ENCODE measurements at places on chromosomes 6 and 20.

GRCh38 chr6:142457638-142458406 lies 156.0 kb downstream of the ADGRG6 start:
- no peak for DNase-seq

DNA sequence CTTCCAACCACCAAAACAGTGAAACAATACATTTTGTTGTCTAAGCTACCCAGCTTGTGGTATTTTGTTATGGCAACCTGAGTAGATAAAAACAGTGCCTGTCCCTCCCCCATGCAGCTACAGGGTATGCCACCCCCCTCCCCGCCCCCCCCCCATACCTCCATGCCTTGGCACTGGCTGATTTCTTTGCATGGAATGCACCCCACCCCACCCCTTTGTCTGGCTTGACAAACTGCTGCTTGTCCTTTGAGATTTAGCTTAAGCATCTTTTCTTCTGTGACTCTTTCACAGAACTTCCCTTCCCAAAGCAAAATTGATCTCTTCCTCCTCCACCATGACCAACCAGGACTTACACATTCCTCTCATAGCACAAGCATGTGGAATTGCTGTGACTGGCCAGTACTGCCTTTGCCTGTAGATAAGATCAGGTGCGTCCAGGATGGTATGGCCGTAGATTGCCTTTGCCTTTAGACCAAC lies 64.6 kb upstream of the ADGRF1 start:
- DNase-seq: no peak

DNA sequence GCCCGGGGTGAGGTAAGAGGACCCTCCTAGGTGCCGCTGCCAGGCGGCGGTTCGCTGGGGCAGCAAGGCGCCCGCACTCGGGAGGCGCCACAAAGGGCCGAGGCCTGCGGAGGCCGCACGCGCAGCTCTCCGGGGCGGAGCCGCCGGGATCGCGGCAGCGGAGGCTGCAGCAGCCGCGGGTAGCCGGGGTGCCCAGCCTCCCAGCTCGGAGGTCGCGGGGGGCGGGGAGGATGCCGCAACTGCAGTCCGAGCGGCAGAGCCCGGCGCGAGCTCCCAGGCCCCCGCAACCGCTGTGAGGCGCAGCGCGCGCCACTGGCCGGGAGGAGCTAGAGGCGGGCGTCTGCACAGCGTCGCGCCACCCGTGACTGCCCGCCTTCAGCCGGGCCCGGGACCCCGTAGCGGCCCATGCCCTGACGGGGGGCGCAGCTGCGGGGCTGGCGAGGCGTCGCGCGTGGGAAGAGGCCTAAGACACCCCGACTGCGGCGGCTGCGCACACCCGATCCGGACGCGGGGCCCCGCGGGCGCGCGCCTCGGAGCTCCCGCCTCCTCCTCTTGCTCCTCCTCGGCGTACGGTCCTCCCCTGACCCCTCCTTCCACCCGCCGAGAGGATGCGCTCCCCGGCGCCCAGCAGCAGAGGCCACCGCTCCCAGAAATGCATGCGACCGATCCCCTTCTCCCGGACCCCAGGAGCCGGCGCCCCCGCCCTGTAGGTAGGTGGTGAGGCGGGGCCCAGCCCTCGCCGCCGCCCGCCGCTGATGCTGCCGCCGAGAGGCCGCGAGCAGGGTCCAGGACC lies at the start of gene NCOA7:
Gene NCOA7, plus strand, starts transcription at position 603 of the 793 bp plus-strand sequence. CDS start 24,395 bp downstream, outside the sequence.
- DNase-seq: no peak

DNA sequence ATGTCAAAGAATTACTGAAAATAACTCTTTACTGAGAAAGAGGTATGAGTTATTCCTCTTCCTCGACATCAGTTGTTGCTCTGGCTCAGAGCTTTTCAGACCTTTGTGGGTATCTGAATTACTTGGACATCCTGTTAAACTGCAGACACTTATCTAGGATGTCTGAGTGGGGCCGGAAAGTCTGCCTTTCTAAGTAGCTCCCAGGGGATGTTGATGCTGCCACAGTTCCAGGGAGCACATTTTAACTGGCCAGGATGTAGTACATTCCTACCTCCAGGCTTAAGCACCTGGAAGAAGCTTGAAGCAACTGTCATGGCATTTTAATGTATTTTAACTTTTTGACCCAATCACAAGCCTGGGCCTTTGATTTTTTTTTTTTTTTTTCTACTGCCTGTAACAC lies 265.8 kb upstream of the PLCB4 start:
- DNase-seq: no peak

DNA sequence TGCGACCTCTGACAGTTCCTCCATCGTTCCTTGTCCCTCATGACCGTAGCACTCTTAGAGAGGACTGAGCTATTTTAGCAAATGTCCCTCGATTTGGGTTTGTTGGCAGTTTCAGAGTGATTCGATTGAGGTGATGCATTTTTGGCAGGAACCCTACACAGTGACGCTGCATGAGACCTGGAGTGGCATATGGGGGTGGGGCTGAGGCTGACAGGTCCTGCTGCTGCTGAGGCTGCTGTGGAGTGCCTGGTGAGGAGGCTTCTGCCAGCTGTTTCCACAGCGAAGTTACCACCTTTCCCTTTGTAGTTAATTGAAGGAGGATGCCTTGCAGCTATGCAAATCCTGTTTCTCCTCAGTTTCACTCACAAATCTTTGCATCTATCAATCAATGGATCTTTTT lies 19.8 kb downstream of the PXDC1 start:
- no peak for DNase-seq

GRCh38 chr6:121506761-121507754 lies 71.6 kb downstream of the GJA1 start:
- no peak for DNase-seq

DNA sequence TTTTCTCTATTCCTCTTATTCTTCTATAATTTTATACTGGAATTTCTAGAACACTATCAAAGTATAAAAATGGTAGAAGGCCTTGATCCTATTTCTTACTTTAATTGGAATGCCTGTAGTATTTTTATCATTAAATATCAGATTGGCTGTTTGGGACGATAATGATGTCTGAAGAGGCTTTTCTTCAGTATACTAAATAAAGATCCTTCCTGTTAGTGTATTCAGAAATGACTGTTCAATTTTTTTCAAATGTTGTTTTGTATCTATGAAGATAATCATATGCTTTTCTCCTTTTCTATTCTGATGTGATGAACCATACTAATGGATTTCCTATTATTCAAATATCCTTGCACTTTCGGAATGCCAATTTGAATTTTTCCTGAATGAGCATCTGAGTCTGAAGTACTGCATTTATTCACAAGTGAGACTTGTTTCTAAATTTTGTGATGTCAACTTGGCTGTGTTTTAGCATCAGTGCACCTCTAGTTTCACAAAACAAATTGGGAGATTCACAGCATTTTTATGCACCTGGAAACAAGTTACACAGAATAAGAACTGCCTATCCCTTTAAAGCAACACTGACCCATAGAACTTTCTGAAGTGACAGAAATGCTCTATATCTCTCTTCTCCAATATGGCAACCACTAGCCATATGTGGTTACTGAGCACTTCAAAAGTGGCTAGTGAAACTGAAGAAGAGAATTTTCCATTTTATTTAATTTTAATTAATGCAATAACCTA lies 71.6 kb upstream of the PRND start:
- DNase-seq: no peak

DNA sequence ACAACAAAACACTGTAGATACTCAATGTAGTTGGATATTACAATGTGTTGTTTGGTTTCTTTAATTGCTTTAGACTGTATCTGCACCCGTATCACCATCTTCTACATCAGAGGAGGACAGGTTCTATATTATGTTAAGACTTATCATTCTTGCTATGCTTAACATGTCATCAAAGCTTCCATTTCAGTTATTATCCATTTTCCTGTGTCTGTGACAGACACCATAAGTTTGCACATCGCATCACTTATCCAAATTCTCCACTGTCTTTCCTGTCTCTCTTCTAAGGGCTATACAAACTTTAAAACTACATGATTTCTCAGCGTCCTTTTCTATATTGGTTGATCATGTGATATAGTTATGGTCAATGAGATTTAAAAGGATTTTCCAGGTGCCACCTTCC lies 719.0 kb downstream of the TBC1D32 start:
- no peak for DNase-seq

- no peak for DNase-seq
Measured at GRCh38 chr6:64000818-64001491, 365.4 kb downstream of the PHF3 start.

DNA sequence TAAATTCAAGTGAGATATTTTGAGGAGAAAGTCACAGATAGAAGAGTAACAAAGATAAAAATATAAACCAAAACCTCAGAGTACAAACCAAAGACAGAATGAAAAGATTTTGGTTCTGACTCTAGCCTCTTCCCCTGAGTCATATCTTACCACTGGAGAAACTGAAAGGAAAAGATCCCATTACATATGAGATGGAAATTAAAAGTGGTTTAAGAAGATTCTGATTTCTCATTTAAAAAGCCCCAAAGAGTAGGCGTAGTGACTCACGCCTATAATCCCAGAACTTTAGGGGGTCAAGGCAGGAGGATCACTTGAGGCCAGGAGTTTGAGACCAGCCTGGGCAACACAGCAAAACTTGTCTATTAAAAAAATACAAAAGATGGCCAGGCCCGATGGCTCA lies 30.6 kb downstream of the SPINT4 start:
- DNase-seq: no peak

DNA sequence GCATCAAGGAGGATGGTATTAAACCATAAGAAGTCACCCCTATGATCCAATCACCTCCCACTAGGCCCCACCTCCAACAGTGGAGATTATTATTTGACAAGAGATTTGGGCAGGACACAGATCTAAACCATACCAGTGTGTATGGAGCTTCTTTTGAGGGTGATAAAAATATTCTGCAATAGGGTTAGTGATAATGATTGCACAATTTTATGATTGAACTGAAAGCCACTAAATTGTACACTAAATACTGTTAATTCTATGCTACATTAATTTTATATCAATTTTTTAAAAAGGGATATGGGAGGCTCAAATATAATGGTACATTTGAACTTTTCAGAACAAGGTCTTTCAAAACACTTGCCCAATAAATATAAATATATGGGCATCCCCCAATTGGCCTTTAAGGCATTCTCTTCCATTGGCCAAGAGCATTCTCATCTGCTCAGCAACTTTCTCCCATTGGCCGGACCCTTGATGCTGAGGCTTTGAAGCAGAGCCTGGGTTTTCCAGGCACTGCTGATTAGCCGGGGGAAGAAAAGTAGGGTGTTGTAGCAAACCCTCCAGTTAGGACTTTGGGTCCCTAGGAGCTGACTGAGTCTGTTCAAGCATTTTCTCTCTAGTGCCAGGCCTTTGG lies 209.9 kb downstream of the LRFN2 start:
- no peak for DNase-seq

GRCh38 chr6:41934278-41935192 lies 7.1 kb downstream of the CCND3 start:
- DNase-seq: no peak

DNA sequence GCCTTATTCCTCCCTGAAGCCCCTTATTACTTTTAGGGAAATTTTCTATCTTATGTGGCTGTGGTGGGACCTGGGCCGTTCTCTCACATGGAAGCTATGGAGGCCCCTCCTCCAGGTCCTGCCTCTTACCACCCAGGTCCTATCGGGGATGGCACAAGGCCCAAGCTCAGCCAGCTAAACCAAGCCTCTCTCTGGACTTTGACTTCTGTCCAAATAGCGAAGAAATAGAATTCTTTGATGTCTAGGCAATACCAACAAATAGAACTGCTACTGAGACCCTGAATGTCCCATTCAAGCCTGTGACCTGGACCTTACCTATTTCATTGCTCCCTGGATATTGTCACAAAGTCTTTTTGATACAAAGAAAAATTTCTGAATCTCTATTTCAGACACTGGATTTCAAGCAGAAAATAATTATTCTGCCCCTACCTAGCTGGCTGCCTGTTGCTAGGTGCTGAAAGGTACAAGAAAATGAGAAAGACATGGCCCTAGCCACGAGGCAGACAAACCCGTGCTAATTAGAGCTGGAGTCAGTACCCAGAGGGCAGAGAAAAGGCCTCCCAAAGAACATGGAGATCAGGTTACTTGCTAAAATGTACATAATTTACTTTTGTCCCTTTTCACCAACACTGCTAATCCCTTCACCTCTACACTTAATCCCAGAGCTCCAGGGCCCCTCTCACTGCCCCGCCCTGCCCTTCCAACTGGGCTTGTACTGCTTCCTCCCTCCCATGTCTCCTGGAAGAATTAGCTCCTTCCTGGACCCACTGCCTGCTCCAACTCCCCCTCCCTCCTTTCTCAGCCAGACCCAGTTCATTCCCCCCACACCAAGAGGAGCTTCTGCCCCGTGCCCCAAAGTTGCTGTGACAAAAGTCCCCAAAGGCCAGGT lies 15.5 kb upstream of the NNAT start:
- DNase-seq: no peak

DNA sequence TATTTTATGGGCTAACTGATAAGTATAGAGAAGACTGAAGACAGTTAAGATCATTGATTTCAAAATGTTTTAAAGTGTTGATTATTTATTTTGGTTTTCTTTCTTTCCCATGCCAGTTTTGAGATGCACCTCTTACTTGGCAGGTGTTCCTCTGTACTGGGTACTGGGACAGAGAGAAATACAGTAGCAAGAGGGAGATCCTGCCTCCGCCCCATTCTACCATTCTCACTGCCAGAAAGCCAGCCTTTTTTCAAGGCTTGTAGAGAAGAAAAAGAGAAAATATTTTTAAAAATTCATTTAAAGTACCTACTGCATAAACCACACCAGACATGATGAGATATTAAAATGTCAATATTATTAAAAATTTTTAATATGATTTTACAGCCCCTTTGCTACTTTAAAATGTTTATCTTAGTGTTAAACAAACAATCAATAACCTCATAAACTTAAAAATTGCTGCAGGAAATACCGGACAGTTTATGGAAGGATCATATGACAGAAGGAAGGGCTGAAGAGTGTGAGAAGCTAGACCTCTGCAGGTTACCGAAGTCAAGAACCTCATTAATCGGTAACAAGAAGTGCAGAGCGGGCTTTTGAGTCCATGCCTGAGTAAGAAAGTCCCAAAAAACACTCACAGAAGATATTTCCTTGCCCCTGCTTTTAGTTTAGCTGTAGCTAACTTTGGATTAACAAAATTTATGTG lies 117.8 kb upstream of the ESR1 start:
- DNase-seq: no peak

- DNase-seq: no peak
Measured at GRCh38 chr6:1894954-1895353, 285.2 kb downstream of the FOXC1 start.

GRCh38 chr6:34484899-34485298 lies 19.0 kb downstream of the PACSIN1 start:
- DNase-seq: no peak

GRCh38 chr6:130178692-130179091 lies 44.1 kb downstream of the SAMD3 start:
- DNase-seq: peak; percentile 84

DNA sequence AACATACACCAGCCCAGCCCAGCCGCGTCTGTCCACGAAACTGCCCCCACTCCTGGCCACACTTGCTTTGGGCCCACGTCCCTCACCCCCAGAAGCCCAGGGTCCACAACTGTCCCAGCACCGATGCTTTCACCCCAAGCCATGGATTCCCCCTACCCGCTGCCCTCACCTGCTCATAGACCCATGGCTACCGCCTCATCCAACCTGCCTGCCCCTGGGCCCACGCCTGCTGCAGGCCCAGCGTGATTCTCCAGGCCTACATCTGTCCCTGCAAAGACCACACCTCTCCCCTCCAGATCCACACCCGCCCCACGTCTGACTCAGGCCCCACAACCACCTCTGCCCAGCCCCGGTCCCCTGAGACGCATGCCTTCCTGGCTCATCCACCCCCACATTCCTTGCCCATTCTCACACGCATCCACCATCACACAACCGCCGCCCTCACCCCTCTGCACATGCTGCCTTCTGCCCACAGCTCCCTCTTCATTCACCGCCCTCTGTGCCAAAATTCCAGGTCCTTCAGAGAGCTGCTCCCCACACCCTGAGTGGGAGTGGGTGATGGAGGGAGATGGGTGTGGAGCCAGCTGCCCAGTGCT lies 86.7 kb downstream of the GRM4 start:
- peak; percentile 30 for DNase-seq
